Activated CD4-positive, alpha-beta memory T cell treated with anti-CD3 and anti-CD28 coated beads for 36 hours (primary cell): ENCODE measurements at places on chromosomes 3 and 15. TPM values are rescaled to one million over a fixed set of nuclear protein-coding genes. Genes with fewer than 3 reads are reported as not detected.
A peak's percentile ranks its signal among the peaks of the same experiment; 100 is the strongest.

GRCh38 chr3:170414202-170414663 is 4.4 kb upstream of the CLDN11 start:
- no peak overlapping the region for H3K4me3 ChIP-seq
- peaks cover 8% of the 10 kb centered on the region for H3K4me1 ChIP-seq
- peak; percentile 45 for DNase-seq
- H3K27ac ChIP-seq, result no peak overlapping the region
- peaks cover 20% of the 10 kb centered on the region for H3K27me3 ChIP-seq

- H3K36me3 ChIP-seq, result no peaks in the 10 kb centered on the region
- DNase-seq, result no peak
- peaks cover 15% of the 10 kb centered on the region for H3K27me3 ChIP-seq
- H3K4me1 ChIP-seq, result peaks cover 46% of the 10 kb centered on the region
Measured at GRCh38 chr3:124584245-124584551, 146.1 kb upstream of the UMPS start.

GRCh38 chr15:93495799-93496637 is 407.0 kb upstream of the RGMA start:
- no peak overlapping the region for H3K27ac ChIP-seq
- no peaks in the 10 kb centered on the region for H3K4me1 ChIP-seq
- DNase-seq, result no peak
- peaks cover 2% of the 10 kb centered on the region for H3K27me3 ChIP-seq
- H3K36me3 ChIP-seq, result no peaks in the 10 kb centered on the region
- H3K4me3 ChIP-seq, result no peak overlapping the region

DNA sequence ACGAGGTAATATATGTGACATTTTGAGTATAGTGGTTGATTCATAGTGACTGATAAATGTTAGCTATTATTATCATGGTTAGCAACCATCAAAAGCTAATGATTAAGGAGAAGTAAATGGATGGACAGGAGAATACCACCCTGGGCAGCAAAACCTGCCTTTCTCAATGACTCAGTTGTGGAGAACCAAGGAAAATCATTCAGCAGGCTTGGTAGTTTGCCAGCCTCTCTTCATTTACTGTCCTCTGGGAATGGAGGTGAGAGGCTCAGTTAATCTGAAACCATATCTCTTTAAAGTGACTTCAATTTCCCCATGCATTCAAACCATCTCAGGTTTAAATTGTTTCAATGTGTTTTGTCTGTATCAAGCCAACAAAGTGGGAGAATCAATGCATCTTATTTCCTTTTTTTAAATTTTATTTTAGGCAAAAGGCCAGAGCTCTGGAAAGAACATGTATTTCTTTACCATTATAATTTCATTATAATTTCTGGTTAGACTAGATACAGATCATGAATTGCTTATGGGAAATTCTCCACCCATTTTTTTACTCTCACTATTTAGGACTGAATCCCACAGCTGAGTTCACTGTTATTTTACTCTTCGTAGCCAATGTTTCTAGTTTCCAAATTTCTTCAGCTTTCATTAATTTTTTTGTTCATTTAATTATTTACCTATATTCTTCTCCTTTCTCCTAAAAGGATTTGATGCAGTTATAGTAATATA is 2.7 kb downstream of the TM4SF18 start:
- peaks cover 9% of the 10 kb centered on the region for H3K27me3 ChIP-seq
- no peak overlapping the region for H3K4me3 ChIP-seq
- DNase-seq, result no peak
- H3K4me1 ChIP-seq, result no peaks in the 10 kb centered on the region
- H3K27ac ChIP-seq, result no peak overlapping the region

DNA sequence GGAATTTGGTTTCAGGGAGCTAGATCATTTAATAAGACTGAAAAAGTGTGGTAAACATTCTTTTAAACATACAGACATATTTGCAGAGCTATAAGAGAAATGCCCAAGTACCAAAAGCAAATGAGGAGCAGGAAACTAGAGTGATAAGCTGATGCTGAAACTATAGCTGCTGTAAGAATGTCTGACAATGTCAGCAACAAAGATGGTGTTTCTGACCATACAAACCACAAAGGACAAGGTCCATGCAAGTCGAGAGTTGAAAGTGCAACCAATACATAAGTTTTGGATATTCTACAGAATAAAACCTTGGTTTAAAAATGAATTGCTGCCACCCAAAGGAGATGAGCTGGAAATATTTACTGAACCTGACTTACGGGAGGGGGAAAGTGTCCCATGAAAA is 610.2 kb downstream of the TBL1XR1 start:
- H3K4me3 ChIP-seq, result no peak overlapping the region
- peaks cover 1% of the 10 kb centered on the region for H3K27me3 ChIP-seq
- no peaks in the 10 kb centered on the region for H3K4me1 ChIP-seq
- DNase-seq, result no peak
- no peaks in the 10 kb centered on the region for H3K36me3 ChIP-seq

- H3K36me3 ChIP-seq, result peaks cover 2% of the 10 kb centered on the region
- H3K27me3 ChIP-seq, result no peaks in the 10 kb centered on the region
- no peak overlapping the region for H3K27ac ChIP-seq
- no peak overlapping the region for H3K4me3 ChIP-seq
Measured at GRCh38 chr15:86645925-86646500, 566.3 kb downstream of the AGBL1 start.

GRCh38 chr15:41621200-41622193 is 38.7 kb upstream of the MGA start:
- no peaks in the 10 kb centered on the region for H3K27me3 ChIP-seq
- peaks cover 2% of the 10 kb centered on the region for H3K36me3 ChIP-seq
- H3K4me1 ChIP-seq, result peaks cover 16% of the 10 kb centered on the region
- peak; percentile 90 for DNase-seq
- H3K4me3 ChIP-seq, result peak overlapping the region; percentile 76
- peak overlapping the region; percentile 69 for H3K27ac ChIP-seq

- H3K36me3 ChIP-seq, result peaks cover 37% of the 10 kb centered on the region
- peak; percentile 76 for DNase-seq
- no peaks in the 10 kb centered on the region for H3K27me3 ChIP-seq
- H3K4me3 ChIP-seq, result peak overlapping the region; percentile 35
- H3K4me1 ChIP-seq, result peaks cover 50% of the 10 kb centered on the region
- H3K27ac ChIP-seq, result peak overlapping the region; percentile 74
Measured at GRCh38 chr15:44545913-44546802, 9.2 kb downstream of the EIF3J start.

GRCh38 chr15:31004220-31004733 is 12.8 kb upstream of the MTMR10 start:
- H3K4me3 ChIP-seq, result no peak overlapping the region
- H3K27ac ChIP-seq, result no peak overlapping the region
- peaks cover 30% of the 10 kb centered on the region for H3K27me3 ChIP-seq
- no peaks in the 10 kb centered on the region for H3K36me3 ChIP-seq
- DNase-seq, result no peak
- peaks cover 6% of the 10 kb centered on the region for H3K4me1 ChIP-seq

GP9 gene
- not detected for total RNA-seq

ATP13A5 gene
- total RNA-seq, result not detected

FAM43A gene
- total RNA-seq, result 7.4 TPM

MKRN3 gene
- 3.3 TPM for total RNA-seq

LSMEM2 gene
- total RNA-seq, result not detected
